Brain pericyte (primary cell): ENCODE measurements at places on chromosomes 2 and 18.

DNA sequence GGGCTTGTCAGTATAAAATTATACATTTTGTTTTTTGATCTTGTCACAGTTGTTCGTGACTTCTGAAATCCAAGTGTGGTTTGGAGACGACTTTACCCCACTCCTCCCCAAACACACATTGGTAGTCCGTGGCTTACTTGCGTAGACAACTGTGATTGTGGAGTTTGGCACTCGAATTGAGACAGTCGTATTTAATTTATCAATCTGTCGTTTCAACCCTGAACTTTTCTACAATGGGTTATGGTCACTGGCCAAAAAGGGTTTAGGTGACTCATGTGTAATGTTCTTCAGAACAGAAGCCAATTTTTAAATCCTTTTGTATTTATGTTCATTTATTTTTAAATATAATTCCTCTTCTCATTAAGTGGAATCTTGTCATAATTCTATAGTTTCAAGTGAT lies 129.9 kb downstream of the SPTBN1 start:
- no peak for DNase-seq

DNA sequence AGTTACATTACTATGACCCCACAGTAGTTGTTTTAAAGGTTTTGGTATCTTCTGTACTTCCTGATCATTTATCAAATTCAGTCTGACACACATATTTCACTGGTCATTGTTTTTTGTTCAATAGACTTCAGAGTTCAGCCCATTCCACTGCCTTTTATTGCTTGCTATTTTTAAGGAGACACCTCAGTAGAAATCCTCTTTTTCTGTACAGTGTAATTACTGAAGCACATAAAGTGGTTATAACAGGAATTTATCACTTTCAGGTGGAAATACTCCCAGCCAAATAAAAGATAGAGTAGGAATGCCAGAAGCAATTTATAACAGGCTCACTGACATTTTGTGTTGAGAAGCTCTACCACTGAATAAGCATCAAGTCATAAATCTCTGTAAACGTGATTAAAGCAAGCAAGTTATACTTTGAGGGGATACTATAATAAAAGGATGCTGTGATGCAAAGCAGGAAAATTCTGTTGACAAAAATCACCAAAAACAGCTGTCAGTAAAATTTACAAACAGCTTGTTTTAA lies 6.6 kb upstream of the BARD1 start:
- DNase-seq, result no peak

DNA sequence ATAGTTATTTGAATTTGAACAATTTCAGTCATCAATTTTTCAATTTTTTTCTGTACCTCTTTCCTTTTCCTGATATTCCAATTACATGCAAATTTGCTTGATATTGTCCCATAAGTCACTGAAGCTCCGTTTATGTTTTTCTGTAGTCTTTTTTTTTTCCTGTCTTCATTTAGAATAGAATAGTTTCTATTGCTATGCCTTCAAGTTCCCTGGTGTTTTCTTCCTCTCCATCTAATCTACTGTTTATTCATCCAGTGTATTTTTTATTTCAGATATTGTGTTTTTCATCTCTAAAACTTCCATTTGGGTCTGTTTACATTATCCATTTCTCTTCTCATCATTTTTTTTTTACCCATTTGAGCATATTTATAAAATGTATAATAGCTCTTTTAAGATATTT lies 8.0 kb upstream of the EIF2AK2 start:
- no peak for DNase-seq

DNA sequence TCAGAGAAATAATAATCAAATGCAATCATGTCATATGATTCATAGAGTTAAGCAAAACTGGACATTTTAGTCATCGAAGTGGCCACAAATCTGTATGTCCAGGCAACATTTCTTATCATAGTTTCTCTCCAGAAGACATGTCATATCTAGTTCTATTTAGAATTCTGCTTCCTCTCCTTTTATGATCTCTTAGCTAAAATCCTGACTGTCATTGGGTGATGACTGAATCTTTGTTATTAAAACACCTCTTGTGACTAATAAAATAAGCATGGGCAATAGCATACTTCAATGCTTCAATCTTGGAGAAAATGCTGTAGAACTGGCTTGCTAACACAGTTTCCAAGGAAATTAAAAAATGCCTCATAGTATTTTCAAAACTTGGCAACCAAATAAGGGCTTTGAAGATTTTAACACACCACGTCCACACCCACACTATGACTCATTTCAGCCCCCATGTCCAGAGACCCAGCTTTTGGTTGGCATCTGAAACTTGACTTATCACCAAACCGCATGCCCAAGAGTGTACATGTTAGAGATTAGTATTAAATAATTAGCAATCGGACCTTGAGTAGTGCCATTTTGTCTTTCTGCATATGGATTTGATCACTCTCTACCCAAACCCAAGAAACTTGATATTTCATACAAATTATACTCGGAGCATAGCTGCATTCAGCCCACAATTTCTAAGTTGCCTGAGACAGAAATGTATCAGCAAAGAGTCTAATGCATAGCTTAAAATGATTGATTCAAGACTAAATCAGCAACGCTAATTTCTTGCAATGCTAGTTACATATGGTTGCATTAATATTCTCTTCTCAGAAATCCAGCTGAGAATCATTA lies 106.5 kb upstream of the ETAA1 start:
- DNase-seq, result no peak

GRCh38 chr2:1091895-1092585 lies 141.4 kb downstream of the SNTG2 start:
- DNase-seq, result no peak

DNA sequence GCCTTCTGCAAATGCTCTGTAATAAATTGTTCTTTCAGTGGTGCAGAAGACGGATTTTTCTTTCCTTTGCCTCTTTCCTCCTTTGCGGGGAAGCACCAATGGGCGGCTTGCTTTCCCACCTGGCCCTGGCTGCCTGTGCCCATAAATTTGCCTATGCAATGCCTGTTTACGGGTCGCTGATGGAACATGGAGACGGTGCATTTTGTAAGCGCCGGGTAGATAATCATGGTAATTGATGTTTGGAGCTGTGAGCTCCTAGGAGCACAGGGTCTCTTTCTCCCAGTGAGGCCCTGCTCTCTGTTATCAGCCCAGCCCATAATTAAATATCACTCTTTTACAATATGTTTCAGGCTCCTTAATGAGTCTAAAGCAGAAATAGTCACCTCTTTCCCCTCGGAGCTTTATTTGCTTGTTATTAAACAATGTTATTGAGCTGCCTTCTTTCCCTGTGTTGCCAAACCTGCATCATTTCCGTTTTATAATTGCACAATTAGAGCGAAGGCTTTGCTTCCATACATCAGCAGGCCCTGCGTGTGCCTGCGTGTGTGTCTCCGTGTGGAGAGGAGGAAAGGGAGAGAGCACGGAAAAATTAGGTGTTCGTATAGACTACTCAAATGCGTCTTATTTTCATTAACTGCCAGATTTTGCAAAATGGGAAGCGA lies 437.4 kb upstream of the POU3F3 start:
- no peak for DNase-seq

GRCh38 chr18:2036086-2036485 lies 535.2 kb downstream of the METTL4 start:
- DNase-seq, result no peak

DNA sequence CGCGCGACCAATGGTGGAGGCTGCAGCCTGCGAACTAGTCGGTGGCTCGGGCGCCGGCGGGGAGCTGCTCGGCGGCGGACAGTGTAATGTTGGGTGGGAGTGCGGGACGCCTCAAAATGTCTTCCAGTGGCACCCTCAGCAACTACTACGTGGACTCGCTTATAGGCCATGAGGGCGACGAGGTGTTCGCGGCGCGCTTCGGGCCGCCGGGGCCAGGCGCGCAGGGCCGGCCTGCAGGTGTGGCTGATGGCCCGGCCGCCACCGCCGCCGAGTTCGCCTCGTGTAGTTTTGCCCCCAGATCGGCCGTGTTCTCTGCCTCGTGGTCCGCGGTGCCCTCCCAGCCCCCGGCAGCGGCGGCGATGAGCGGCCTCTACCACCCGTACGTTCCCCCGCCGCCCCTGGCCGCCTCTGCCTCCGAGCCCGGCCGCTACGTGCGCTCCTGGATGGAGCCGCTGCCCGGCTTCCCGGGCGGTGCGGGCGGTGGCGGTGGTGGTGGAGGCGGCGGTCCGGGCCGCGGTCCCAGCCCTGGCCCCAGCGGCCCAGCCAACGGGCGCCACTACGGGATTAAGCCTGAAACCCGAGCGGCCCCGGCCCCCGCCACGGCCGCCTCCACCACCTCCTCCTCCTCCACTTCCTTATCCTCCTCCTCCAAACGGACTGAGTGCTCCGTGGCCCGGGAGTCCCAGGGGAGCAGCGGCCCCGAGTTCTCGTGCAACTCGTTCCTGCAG lies at the start of gene HOXD9:
Gene HOXD9 (plus strand): TSS at position 37 of the 728 bp plus-strand sequence. CDS start 50 bp downstream, at position 87.
- no peak for DNase-seq

DNA sequence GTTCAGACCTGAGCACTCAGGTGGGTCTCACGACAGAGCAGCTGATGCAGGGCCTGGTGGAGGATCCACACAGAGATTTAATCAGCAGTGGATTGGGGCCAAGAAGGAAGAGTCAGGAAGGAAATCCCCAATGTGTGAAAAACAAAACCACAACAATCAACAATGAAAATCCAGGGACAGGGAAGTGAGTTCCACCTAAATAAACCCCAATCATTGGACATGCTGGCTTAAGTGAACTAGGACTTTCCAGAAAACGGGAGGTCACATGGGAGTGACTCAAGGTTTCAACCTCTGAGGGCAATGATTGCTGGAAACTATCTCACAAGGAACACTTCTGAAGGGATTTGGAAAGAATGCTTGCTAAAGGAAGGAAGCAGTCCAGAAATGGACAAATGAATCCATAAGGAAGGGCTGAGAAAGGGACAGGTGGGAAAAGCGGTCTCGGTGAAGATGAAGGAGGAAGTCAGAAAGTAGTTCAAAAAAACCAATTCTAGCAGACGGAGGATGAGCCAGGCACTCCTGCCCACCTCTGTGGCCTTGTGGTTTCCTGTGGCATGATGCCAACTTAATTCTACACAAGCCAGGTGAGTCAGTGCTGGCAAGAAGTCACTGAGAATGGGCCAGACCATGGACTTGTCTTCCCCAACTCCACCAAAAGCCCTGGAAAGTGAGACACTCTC lies 15.4 kb upstream of the XDH start:
- no peak for DNase-seq

GRCh38 chr18:80105369-80106167 lies 3.5 kb upstream of the ADNP2 start:
- DNase-seq, result no peak

DNA sequence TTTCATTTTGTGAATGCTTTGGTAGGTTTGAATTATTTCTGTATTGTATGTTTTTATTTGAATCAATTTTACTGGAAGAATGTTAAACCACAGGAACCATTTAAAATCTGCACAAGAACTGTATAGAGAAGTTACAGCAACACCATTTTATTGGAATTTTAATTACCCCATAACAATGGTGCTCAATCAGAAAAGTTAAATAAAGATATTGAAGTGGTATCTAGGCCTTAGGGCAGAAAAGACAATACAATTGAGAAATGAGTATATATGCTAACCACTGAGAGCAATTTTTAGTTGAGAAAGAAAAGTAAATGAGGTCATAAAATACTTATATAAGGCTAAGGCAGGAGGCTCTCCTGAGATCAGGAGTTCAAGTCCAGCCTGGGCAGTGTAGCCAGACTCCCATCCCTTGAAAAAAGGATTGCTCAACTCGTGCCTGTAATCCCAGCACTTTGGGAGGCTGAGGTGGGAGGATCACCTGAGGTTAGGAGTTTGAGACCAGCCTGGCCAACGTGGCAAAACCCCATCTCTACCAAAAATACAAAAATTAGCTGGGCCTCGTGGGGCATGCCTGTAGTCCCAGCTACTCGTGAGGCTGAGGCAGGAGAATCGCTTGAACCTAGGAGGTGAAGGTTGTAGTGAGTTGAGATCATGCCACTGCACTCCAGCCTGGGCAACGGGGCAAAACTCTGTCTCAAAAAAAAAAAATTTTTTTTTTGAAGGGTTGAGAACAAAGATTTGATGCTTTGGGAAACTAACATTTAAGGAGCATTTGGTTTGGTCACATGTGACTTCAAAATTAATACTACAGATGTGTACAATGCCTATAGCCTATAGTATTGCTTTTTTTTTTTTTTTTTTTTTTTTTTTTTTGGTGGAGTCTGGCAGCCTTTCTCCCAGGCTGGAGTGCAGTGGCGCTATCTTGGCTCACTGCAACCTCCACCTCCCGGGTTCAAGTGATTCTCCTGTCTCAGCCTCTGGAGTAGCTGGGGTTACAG lies 212.9 kb upstream of the STON1 start:
- DNase-seq, result no peak

DNA sequence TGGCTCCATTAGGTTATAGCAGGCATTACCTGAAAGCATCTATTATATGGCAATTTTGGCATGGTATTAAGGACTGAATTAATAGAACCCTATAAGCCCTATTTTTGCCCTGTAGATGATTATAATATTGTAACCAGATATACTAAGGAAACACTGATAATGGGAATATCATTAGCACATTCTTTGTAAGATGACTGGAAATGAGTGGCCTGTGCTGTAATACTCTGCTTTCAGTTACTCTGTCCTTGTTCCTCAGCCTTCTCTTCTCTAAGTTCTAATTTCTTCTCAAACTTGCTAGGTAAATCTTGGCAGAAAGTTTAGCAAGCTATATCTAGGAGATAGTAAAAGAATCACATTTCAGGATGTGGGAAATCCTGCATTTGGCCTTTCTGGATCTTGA lies 74.0 kb upstream of the ITPRID2 start:
- no peak for DNase-seq

DNA sequence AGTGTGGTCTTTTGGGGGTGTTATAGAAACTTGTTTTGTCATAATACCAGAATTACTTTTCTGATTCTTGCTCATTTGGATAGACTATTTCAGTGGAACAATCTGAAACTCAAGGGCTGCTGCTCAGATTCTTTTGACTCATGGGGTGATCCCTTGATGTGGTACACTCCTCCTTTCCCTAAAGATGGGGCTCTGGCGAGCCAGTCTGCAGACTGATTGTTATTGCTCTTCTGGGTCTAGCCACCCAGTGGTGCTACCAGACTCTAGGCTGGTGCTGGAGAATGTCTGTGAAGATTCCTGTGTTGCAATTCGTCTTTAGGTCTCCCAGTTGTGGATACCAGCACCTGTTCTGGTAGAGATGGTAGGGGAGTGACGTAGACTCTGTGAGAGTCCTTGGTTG lies 4.2 kb upstream of the MARS2 start:
- DNase-seq, result no peak

GRCh38 chr18:49473721-49474120 lies 13.3 kb upstream of the DYM start:
- DNase-seq, result no peak

DNA sequence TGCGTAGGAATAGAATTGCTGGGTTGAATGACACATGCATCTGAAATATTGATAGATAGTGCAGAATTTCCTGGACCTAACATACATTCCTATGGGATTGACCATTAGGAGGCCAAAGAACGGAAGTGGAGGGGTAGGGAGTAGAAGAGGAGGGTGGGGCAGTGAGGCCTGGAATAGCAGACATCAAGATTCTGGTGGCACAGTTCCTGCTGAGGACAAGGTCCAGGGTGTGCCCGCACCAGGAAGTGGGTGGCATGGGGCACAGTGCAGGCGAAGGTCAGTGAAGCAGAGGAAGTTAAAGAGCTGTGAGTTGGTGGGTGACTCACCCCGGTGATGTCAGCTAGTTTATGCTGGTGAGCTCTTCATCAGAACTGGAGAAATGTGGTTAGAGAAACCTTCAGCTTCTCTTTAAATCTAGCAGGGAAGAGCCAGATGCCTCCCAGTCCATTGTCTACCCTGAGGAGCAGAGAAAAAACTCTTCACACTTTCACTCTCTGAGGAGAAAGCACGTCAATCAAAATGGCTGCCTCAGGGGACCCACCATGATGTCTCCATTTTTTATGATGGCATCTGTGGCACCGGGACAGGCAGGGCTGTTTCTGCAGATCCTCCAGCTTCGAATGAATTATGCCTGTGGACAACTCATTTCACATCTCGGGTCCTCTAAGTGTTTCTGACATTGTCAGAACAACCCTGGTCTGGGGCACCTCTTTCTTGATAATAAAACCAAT lies 55.9 kb upstream of the CTLA4 start:
- DNase-seq, result no peak
